NCI-H446 treated with DMSO at 0.1 percent for 48 hours (cell line): ENCODE measurements at places on chromosomes 1 and 21.

DNA sequence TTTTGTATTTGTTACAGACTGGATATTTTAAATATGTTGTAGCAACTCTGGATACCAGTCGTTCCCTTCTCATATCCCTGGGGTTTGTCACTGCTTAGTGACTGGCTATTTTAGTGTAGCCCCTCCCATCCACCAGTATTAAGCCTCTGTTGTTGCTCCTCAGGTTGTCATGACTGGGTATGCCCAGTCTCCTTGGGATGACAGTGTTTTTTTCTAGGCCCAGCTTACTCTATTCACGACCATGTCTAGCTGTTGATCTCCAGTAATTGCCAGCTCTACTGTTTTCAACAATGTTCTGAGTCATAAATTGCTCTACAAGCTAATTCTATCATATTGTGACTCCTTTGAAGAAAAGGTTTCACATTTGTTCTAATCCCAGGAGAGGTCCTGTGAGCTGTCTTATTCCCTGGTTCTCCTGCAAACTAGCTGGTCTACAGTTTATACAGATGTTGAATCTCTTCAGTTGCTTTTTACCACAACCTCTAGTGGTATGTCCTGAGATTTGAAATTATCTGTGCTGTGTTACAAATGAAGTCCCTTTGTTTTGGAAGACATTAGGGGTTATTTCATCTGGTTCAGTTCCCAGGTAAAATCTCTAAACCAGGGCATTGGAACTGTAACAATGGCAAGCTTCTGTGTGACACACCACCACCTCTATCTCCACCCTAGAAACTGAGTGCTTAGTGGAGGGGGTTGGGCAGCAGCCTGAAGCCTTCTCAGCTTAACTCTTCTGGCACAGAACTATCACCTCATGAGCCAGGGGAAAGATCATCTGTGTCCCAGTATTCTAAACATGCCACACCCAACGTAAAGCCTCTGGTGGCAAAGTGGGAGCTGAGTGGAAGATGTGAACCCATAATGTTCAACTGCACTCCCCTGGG is 124.6 kb downstream of the TRIM33 start:
- DNase-seq: no peak

DNA sequence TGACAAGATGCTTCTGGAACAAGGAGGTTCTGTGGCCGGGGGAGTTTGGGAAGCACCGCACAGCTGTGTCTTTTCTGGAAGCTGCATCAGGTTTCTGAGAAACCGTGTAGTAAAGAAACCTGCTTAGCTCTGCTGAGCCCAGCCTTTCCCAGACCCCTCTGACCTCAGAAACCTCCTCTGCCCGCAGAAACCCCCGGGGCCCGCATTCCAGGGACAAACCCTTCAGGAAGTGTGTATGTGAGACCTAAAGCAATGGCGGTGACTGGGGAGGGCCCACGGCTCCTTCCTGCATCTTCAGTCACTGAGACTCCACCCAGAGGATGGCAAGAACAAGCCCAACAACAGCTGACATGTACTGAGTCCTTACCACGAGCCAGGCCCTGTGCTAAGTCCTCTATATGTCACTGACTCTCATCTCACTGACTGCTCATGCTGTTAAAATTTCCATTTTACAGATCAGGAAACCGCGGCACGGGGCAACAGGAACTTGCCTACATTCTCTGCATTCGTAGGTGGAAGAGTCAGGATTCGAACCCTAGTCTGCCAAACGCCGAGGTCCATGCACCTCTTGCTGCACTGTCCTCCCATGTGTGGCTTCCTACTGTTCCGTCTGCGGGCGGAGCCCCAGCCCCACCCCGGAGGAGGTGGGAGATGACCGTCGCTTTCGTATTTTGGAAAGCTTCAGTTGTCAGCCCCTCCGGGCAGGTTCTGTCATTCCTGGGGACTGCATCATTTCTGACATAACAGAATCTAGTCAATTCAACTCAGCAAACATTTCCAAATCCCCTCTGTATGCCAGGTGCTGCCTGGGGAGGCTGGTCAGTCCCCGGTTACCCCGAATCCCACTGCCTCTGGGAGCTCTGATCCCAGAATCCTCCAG is 73.3 kb upstream of the KLHDC7A start:
- DNase-seq: no peak

DNA sequence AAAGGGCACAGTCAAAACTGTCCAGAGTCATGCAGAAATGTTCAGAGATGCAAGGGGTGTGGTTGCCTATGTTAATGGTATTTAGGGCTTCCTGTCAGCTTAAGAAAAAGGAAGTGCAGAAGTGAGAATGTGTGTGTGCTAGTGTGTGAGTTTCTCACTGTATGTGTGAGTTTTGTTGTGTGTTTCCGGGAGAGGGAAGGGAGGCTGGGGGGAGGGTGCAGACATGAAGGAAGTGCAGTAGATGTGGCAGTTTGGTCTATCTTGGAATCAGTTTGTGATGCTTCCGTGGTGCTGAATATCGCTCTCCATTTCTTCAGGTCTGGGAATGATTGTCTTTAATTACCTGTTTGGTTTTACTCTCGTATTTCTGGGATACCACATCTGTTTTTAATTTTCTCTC is 16.5 kb upstream of the ATP6V1G3 start:
- no peak for DNase-seq

- no peak for DNase-seq
Observed at GRCh38 chr1:7650801-7651200, 120.3 kb upstream of the VAMP3 start.

DNA sequence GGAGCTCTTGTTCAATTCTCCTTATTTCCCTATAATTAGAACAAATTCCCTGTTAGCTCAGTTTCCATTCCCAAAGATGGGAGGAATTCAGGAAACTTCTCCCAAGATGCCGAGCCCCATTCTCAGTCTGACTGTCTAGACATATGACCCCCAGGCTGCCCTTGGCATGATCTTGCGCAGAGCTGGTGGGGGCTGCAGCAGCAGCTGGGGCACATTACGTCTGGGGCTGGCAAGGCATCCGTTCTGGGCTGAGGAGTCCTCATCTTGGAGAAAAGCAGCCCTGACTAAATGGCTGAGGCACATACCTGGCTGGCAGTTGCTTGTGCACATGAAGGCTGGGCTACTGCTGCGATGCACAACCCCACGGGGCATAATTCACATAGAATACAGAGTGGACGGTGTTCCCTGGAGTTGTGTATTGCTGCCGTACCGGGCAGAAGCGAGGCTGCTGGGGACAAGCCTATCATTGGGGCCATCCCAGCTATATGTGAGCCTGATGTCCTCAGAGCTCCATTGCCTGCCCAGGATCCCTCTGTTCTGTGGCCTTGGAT is 36.4 kb upstream of the TRABD2B start:
- DNase-seq: no peak
